Uterus (tissue), 4 donors: ENCODE measurements at places on chromosomes 3 and 15. TPM values are rescaled to one million over a fixed set of nuclear protein-coding genes. Genes with fewer than 3 reads are reported as not detected.

- DNase-seq: no peak
Observed at GRCh38 chr3:184180165-184180564, 5.5 kb downstream of the AP2M1 start.

- DNase-seq: no peak
Observed at GRCh38 chr3:157543501-157544035, 40.4 kb upstream of the VEPH1 start.

The MAGEL2 gene
- not detected for total RNA-seq

- no peak for DNase-seq
Observed at GRCh38 chr3:12353796-12354525, 65.1 kb downstream of the PPARG start.

DNA sequence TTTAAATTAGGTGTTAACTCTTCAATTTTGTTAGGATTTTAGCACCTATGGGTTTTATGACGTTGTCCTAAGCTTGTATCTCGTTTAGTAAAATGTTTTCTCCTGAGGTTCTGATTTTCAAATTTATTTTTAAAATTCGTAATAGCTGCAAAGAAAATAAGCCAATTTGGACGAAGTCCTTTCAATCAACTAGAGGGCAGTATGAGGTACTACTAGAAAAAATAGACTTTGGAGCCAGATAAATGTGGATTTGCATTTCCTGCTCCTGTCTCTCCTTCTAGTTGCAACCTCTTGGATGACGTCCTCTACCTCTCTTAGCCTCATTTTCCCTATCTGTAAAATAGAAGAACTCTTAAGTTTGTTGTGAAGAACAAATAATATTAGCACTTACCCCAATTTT is 81.1 kb downstream of the SLTM start:
- DNase-seq: no peak

GRCh38 chr15:56460071-56460470 is 4.9 kb downstream of the MNS1 start:
- no peak for DNase-seq

- no peak for DNase-seq
Observed at GRCh38 chr3:181739628-181740027, 27.9 kb downstream of the SOX2 start.

GRCh38 chr3:157136647-157137387 is 23.1 kb downstream of the CCNL1 start:
- no peak for DNase-seq

GRCh38 chr15:31365655-31366127 is 39.1 kb downstream of the KLF13 start:
- peak; percentile 96 for DNase-seq

GRCh38 chr3:140365872-140366697 is 311.8 kb upstream of the TRIM42 start:
- DNase-seq: no peak

- no peak for DNase-seq
Observed at GRCh38 chr15:83993591-83993990, 242.0 kb upstream of the GOLGA6L4 start.

The HYAL1 gene
- total RNA-seq: 30.5 TPM

- no peak for DNase-seq
Observed at GRCh38 chr3:123819949-123820348, 64.2 kb downstream of the MYLK start.

DNA sequence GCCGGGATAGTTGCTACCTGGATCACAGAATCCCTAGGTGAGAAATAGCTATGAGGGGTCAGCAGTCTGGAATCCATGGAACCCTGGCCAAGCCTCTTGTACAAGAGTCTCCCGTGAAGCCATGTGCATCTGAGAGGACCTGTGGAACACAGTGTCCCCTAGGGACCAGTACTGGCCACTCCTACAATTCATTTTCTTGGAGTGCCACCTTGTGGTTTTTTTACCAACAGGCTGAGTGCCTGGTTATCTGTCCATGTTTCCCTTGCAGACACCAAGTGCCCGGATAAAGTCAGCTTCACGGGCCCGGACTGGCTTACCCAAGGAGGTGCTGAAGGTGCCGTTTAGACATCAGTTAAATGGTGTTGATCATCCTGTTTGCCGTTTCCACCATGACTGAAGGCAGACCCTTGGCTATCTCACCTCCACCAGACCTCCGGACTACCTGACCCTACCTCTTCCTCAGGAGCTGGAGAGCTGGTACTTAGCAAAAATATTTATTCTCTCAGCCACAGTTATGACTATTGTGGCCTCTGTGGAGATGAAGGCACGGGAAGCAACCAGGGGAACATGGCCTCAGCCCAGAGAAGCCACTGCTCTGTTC is 93.9 kb downstream of the RBPMS2 start:
- DNase-seq: peak; percentile 46

The RAB11A gene
- total RNA-seq: 206 TPM

- DNase-seq: no peak
Observed at GRCh38 chr15:99616773-99617342, 51.1 kb downstream of the MEF2A start.

The ECE2 gene
- not detected for total RNA-seq

- no peak for DNase-seq
Observed at GRCh38 chr3:56593455-56594158, 36.6 kb downstream of the CCDC66 start.

DNA sequence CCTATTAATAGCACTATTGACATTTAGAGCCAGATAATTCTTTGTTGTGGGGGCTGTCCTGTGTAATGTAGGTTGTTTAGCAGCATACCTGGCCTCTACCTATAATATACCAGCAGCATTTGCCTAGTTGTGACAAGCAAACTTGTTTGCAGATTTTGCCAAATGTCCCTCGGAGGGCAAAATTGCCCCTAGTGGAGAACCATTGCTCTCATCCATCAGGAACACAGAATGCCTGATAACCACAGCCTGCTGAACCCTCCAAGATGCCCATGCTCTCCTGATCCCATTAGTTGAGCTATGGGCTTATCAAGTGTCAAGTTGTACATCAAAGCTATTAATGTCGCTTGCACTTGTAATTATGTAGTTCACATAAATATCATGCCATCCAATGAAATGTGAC is 15.0 kb upstream of the KBTBD8 start:
- no peak for DNase-seq

- no peak for DNase-seq
Observed at GRCh38 chr3:42823351-42823750, 14.1 kb downstream of the ACKR2 start.

- no peak for DNase-seq
Observed at GRCh38 chr15:97566961-97567360, 393.5 kb upstream of the ARRDC4 start.

- no peak for DNase-seq
Observed at GRCh38 chr15:33968224-33968623, at the start of gene CHRM5. CHRM5 (plus strand) TSS chr15:33968497; CDS start chr15:34062718, 94,221 bp downstream.

The U2SURP gene
- 178 TPM for total RNA-seq

DNA sequence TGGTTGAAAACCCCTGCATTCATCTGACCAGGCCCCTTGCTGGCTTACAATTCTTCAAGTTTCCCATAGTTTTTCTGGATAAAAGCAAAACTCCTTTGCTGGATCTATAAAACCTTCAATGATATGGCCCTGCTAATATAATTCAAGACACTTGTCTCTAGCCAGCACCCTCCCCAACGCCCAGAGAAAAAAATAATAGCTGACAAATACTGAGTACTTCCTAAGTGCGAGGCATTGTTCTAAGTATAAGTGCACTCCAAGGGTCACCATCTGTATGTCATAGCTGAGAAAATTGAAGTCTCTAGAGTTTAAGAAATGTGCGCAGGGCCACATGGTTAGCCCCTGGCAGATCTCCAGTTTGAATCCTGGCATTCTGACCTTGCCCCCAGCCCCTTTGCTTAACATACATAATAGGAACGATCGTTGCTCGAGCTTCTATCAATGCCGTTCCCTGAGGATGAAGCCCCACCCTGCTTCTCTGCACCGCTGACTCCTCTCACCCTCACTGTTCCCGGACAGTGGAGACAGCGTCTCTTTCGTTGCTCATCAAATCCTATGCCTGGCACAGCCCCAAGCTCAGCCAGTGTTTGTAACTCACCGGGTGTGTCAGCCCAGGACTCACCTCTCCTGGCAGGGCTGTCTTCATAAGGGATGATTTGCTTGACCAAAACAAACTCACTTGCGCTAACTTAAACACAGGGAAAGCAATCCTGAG is 377.1 kb upstream of the PROK2 start:
- peak; percentile 52 for DNase-seq

DNA sequence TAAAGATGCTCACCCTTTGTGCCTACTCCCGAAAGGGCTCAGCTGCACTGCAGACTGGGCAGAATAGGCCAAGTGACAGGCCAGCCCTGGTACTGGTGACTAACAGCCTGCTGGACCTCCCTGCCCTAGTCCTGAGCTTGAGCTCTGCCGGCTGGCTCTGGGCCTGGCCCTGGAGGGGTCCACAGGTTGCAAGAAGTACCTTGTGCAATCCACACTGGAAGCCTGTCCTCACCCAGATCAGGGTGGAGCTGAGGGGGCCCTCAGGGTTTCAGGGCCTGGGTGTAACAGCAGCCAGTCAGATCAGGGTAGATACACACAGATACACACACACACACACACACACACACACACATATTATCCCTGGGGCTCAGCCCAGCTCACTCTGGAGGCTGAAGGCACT is 27.3 kb upstream of the PLA2G4D start:
- no peak for DNase-seq

GRCh38 chr15:33738941-33739664 is 229.2 kb upstream of the CHRM5 start:
- no peak for DNase-seq

- DNase-seq: no peak
Observed at GRCh38 chr3:13069495-13069894, 3.7 kb downstream of the IQSEC1 start.

The ZBTB47 gene
- 29.1 TPM for total RNA-seq

DNA sequence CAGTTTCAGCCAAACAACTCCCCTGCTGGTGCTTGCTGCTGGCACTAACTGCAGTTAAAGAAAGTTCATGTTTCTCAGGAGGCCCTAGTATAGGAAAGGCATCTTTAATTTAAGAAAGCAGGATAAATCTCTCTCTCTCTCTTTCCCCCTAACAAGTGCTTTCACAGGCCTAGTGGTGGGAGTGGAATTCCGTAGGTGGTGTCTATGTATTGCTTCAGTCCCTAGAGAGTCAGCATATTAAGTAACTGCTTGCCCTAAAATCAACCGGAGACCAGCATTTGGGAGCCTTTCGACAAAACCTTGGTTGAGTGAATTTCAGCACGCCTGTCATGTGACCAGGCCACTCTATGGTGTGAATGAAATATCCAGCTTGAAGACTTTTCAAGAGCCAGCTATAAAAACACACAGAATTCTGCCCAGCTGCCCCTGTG is 169.2 kb upstream of the TGFBR2 start:
- peak; percentile 52 for DNase-seq

DNA sequence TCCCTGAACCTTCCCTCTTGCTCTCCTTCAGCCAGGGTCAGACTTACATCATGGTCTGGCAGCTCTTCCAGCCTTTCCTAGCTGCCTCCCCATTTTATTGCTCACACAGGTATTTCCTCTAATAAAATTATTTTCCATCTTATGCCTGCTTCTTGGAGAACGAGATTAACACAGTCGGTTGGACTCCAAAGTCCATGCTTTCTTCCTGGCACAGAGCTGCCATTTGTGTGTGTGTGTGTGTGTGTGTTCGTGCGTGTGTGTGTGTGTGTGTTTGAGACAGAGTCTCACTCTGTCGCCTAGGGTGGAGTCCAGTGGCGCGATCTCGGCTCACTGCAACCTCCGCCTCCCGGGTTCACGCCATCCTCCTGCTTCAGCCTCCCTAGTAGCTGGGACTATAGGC is 15.5 kb downstream of the FSD2 start:
- no peak for DNase-seq
